Endothelial cell (in vitro differentiated cells): ENCODE measurements at places on chromosomes 11 and 22. TPM values are rescaled to one million over a fixed set of nuclear protein-coding genes. Genes with fewer than 3 reads are reported as not detected.

The DSCAML1 gene
- 3.8 TPM for total RNA-seq

DNA sequence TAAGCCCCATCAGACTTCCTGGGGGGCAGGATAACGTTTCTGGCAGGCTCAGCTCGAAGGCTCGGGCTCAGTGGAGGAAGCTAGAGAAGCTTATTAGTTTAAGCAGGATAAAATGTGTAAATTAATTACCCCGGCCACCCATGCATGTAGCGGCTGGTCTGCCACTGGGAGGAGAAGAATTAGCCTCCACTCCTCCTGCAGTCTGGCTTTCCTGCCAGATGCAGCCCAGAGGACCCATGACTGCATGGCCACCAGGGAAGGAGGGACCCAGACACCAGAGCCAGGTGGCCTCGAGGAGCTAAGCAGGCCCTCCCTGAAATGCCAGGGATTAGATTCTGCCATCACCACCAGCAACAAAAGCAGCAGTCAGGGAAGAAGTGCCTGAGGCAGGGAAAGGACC is 32.3 kb downstream of the TRIM29 start:
- H3K4me1 ChIP-seq = no peaks in the 10 kb centered on the region
- peaks cover 9% of the 10 kb centered on the region for H3K27me3 ChIP-seq
- no peak for DNase-seq
- H3K36me3 ChIP-seq = peaks cover 5% of the 10 kb centered on the region
- H3K4me3 ChIP-seq = no peak overlapping the region

The SULT4A1 gene
- 16.5 TPM for total RNA-seq

GRCh38 chr11:101008961-101009689 is 120.5 kb downstream of the PGR start:
- DNase-seq = no peak
- peaks cover 3% of the 10 kb centered on the region for H3K27me3 ChIP-seq
- H3K27ac ChIP-seq = no peak overlapping the region
- no peak overlapping the region for H3K4me3 ChIP-seq

DNA sequence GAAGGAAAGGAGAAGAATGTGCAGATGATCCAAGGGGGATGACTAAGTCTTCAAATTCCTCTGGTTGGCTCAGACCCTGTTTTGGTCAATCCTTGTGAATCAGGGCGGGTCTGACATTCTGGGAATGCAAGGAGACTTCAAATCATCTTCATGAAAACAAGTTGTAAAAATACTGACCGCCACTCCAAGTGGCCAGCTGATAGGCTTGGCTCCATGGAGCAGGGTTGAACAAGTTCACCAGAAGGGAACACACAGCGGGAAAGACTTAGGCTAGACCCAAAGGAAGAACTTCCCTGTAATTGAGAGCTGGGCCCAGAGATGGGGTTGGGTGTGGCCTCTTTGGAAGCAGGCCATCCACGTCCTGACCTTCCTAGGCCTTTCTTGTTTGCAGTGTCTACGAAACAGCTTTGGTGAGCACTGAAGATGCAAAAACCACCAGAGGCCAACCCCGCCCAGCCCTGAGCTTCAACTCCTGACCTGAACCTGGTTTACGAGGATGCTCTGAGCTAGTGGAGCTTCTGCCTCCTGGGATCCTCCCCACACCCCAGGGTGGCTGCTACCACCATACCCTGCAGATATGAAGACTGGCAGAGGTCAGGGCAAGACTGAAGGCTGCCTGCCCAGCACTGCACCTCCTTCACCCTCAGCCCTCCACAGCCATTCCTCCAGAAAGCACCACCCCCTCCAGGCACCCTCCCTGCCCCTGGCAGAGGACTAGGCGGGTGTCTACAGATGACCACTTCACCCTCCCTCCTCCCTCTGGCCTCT is 26.1 kb downstream of the GDPD5 start:
- no peak overlapping the region for H3K4me3 ChIP-seq
- H3K4me1 ChIP-seq = peaks cover 74% of the 10 kb centered on the region
- peaks cover 10% of the 10 kb centered on the region for H3K27me3 ChIP-seq

DNA sequence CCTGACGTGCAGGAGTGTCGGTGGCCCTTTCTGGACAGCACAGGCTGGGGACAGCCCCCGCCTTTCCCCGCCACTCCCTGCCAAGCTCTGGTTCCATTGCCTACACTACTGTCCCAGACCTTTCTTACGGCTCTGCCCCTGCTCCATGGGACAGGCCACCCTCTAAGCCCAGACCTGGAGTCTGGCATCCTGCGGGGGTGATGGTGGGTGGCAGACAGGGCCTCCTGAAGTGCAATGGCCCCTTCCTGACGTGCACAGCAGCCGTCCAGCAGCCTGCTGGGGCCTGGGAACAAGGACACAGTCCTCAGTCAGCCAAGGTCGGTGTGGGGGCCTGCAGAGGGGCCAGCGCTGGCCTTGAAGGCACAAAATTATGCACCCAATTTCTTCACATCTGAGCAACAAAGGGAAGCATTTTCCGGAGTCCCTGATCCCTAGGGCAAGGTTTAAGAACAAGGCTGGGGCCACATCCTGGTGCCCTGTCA is 79.7 kb upstream of the KCNQ1OT1 start:
- peaks cover 8% of the 10 kb centered on the region for H3K36me3 ChIP-seq
- H3K4me3 ChIP-seq = no peak overlapping the region
- peak; percentile 1 for DNase-seq
- H3K27me3 ChIP-seq = no peaks in the 10 kb centered on the region

- no peak within 1 kb of the TSS for H3K4me3 ChIP-seq
- no peak within 1 kb of the TSS for H3K27ac ChIP-seq
- peaks cover 30% of the 10 kb centered on the region for H3K4me1 ChIP-seq
- no peak for DNase-seq
Observed at GRCh38 chr11:118086913-118087768, at the start of gene SMIM35. SMIM35 (minus strand) TSS chr11:118086963; CDS start chr11:118086757, 206 bp downstream.

The SOX6 gene
- 21.0 TPM for total RNA-seq

The ANKK1 gene
- 0.18 TPM for total RNA-seq

The TUB gene
- 2.9 TPM for total RNA-seq

GRCh38 chr11:271319-271715 is 6.9 kb upstream of the NLRP6 start:
- DNase-seq = no peak
- H3K27ac ChIP-seq = no peak overlapping the region
- H3K27me3 ChIP-seq = peaks cover 2% of the 10 kb centered on the region
- H3K4me1 ChIP-seq = no peaks in the 10 kb centered on the region
- no peak overlapping the region for H3K4me3 ChIP-seq

GRCh38 chr11:34671946-34672345 is 51.1 kb downstream of the EHF start:
- H3K36me3 ChIP-seq = no peaks in the 10 kb centered on the region
- H3K27ac ChIP-seq = peak overlapping the region; percentile 93

The SMC1B gene
- not detected for total RNA-seq

- no peak overlapping the region for H3K4me3 ChIP-seq
- peaks cover 13% of the 10 kb centered on the region for H3K27me3 ChIP-seq
Observed at GRCh38 chr11:16891964-16892363, 122.2 kb downstream of the PLEKHA7 start.

GRCh38 chr22:18068381-18068988 is 9.3 kb upstream of the PEX26 start:
- H3K27ac ChIP-seq = no peak overlapping the region
- H3K4me1 ChIP-seq = peaks cover 23% of the 10 kb centered on the region
- H3K4me3 ChIP-seq = no peak overlapping the region
- no peak for DNase-seq
- peaks cover 4% of the 10 kb centered on the region for H3K36me3 ChIP-seq
- peaks cover 7% of the 10 kb centered on the region for H3K27me3 ChIP-seq

GRCh38 chr22:46942799-46943785 is 180.6 kb downstream of the TBC1D22A start:
- H3K36me3 ChIP-seq = peaks cover 9% of the 10 kb centered on the region
- no peak for DNase-seq
- no peaks in the 10 kb centered on the region for H3K27me3 ChIP-seq
- H3K4me1 ChIP-seq = peaks cover 9% of the 10 kb centered on the region
- H3K4me3 ChIP-seq = no peak overlapping the region

The CCDC73 gene
- total RNA-seq = not detected

- no peak overlapping the region for H3K4me3 ChIP-seq
- H3K27ac ChIP-seq = no peak overlapping the region
- peaks cover 6% of the 10 kb centered on the region for H3K36me3 ChIP-seq
Observed at GRCh38 chr11:115590254-115590653, 86.0 kb upstream of the CADM1 start.

- peak; percentile 58 for DNase-seq
- no peak within 1 kb of the TSS for H3K27ac ChIP-seq
- H3K27me3 ChIP-seq = peaks cover 1% of the 10 kb centered on the region
- no peaks in the 10 kb centered on the region for H3K36me3 ChIP-seq
Observed at GRCh38 chr11:105609832-105610781, at the start of gene GRIA4. GRIA4 (plus strand) TSS chr11:105610073; CDS start chr11:105610998, 925 bp downstream.

The BTBD18 gene
- not detected for total RNA-seq

The TREH gene
- total RNA-seq = not detected

The CEP126 gene
- 9.4 TPM for total RNA-seq

GRCh38 chr11:109586789-109587188 is 164.8 kb downstream of the C11orf87 start:
- H3K27me3 ChIP-seq = peaks cover 3% of the 10 kb centered on the region
- peak; percentile 7 for DNase-seq
- H3K4me1 ChIP-seq = peaks cover 8% of the 10 kb centered on the region
- no peak overlapping the region for H3K27ac ChIP-seq
- no peak overlapping the region for H3K4me3 ChIP-seq
- no peaks in the 10 kb centered on the region for H3K36me3 ChIP-seq

The AMOTL1 gene
- 35.9 TPM for total RNA-seq

DNA sequence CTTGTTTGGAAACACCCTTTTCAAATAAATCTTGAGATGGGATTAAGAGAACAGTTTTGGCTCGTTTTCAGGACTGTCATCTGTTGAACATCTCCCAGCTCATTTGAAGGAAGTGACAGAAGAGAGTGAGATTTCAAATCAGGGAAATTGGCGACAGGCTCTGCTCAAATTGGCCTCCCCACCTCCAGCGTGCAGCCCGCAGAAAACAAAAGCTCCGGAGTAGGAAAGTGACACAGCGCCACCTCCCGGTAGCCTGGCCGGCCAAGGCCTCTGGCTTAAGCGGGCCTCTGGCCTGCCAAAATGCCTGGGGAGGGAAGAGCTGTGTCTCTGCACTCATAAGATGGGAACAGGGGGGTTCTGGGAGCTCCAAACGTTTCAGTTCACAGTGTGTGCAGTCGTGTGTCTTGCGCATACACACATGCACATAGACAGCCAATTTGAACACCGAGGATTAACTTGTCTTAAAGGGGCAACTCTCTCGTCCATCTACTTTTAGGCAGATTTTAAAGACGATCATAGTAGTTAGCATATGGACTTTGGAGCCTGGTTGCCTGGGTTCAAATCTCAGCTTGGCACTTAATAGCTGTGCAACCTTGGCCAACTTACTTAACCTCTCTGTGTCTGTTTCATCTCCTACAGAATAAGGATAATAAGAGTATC is 132.7 kb upstream of the RCN1 start:
- H3K4me3 ChIP-seq = no peak overlapping the region
- H3K27ac ChIP-seq = no peak overlapping the region
- no peaks in the 10 kb centered on the region for H3K4me1 ChIP-seq
- peak; percentile 84 for DNase-seq
- H3K36me3 ChIP-seq = no peaks in the 10 kb centered on the region

- H3K4me3 ChIP-seq = no peak overlapping the region
- no peaks in the 10 kb centered on the region for H3K36me3 ChIP-seq
- H3K27me3 ChIP-seq = peaks cover 4% of the 10 kb centered on the region
- no peak for DNase-seq
- H3K4me1 ChIP-seq = peaks cover 3% of the 10 kb centered on the region
Observed at GRCh38 chr22:45233386-45233785, 7.3 kb downstream of the KIAA0930 start.

- no peaks in the 10 kb centered on the region for H3K4me1 ChIP-seq
- H3K27ac ChIP-seq = no peak overlapping the region
- no peak for DNase-seq
- H3K36me3 ChIP-seq = no peaks in the 10 kb centered on the region
Observed at GRCh38 chr11:31479066-31479465, 30.4 kb downstream of the IMMP1L start.

The PLAAT4 gene
- total RNA-seq = not detected

The CSKMT gene
- total RNA-seq = 8.7 TPM

- DNase-seq = peak; percentile 52
- no peak overlapping the region for H3K4me3 ChIP-seq
- no peaks in the 10 kb centered on the region for H3K36me3 ChIP-seq
- peaks cover 10% of the 10 kb centered on the region for H3K27me3 ChIP-seq
Observed at GRCh38 chr22:38866399-38867123, 5.5 kb downstream of the CBX6 start.

DNA sequence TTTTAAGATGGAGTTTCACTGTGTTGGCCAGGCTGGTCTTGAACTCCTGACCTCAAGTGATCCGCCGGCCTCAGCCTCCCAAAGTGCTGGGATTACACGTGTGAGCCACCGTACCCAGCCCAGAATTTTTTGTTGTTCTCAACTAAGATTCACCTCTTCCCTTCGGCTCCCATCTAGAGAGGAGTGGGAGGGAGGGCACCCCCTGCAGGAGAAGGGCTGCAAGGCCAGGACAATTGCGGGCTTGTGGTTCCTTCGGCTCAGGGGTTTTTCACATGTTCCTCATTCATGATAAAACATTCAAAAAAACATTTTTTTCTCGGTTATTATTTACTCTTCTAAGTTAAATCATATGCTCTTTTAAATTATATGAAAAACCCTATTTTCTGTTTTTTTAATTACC is 201.1 kb upstream of the LRRC4C start:
- DNase-seq = peak; percentile 23
- no peaks in the 10 kb centered on the region for H3K36me3 ChIP-seq
- H3K4me1 ChIP-seq = no peaks in the 10 kb centered on the region
- H3K27me3 ChIP-seq = no peaks in the 10 kb centered on the region

The APOA1 gene
- 1.2 TPM for total RNA-seq

- DNase-seq = peak; percentile 60
- H3K4me3 ChIP-seq = no peak overlapping the region
- peaks cover 5% of the 10 kb centered on the region for H3K27me3 ChIP-seq
- no peak overlapping the region for H3K27ac ChIP-seq
- no peaks in the 10 kb centered on the region for H3K36me3 ChIP-seq
Observed at GRCh38 chr22:25775531-25775930, 33.5 kb downstream of the MYO18B start.

GRCh38 chr11:69873166-69874077 is 54.2 kb upstream of the FGF3 start:
- H3K4me3 ChIP-seq = no peak overlapping the region
- no peaks in the 10 kb centered on the region for H3K36me3 ChIP-seq
- no peaks in the 10 kb centered on the region for H3K27me3 ChIP-seq

GRCh38 chr11:74839446-74839845 is 90.8 kb downstream of the RNF169 start:
- no peak for DNase-seq
- peak overlapping the region; percentile 10 for H3K4me3 ChIP-seq
- peaks cover 23% of the 10 kb centered on the region for H3K36me3 ChIP-seq
- peaks cover 7% of the 10 kb centered on the region for H3K27me3 ChIP-seq
- H3K4me1 ChIP-seq = peaks cover 16% of the 10 kb centered on the region

The MS4A3 gene
- total RNA-seq = 1.4 TPM

The OR5T2 gene
- total RNA-seq = not detected

- H3K4me1 ChIP-seq = no peaks in the 10 kb centered on the region
- no peak for DNase-seq
- H3K27ac ChIP-seq = no peak overlapping the region
- no peaks in the 10 kb centered on the region for H3K36me3 ChIP-seq
- no peak overlapping the region for H3K4me3 ChIP-seq
Observed at GRCh38 chr22:48556751-48557150, 1270.9 kb downstream of the BRD1 start.
